Mononuclear cell (primary cell): ENCODE measurements at places on chromosomes 12 and 14. TPM values are rescaled to one million over a fixed set of nuclear protein-coding genes. Genes with fewer than 3 reads are reported as not detected.

A2ML1 gene
- not detected for total RNA-seq

ACRBP gene
- total RNA-seq, result 24.1 TPM

SERPINA1 gene
- 453 TPM for total RNA-seq

TMEM117 gene
- 4.9 TPM for total RNA-seq

KRT2 gene
- 0.94 TPM for total RNA-seq

KERA gene
- total RNA-seq, result not detected

HSPA2 gene
- 2.7 TPM for total RNA-seq

ZNF410 gene
- total RNA-seq, result 108 TPM

AMDHD1 gene
- 0.63 TPM for total RNA-seq

CD27 gene
- total RNA-seq, result 24.3 TPM

ITGB7 gene
- 49.8 TPM for total RNA-seq

GZMH gene
- 56.1 TPM for total RNA-seq

LBHD2 gene
- not detected for total RNA-seq

EIF2S3B gene
- 19.1 TPM for total RNA-seq

LRTM2 gene
- 0.10 TPM for total RNA-seq

PTGER2 gene
- 46.7 TPM for total RNA-seq

CAPZA3 gene
- total RNA-seq, result not detected

NFE2 gene
- total RNA-seq, result 9.4 TPM

PCED1B gene
- 10.0 TPM for total RNA-seq

APOLD1 gene
- total RNA-seq, result 1.8 TPM
